ENCODE measurements at places on chromosomes 3 and 15.

GRCh38 chr15:72933976-72934375 lies 118.3 kb upstream of the NEO1 start:
- DNase-seq = no peak

DNA sequence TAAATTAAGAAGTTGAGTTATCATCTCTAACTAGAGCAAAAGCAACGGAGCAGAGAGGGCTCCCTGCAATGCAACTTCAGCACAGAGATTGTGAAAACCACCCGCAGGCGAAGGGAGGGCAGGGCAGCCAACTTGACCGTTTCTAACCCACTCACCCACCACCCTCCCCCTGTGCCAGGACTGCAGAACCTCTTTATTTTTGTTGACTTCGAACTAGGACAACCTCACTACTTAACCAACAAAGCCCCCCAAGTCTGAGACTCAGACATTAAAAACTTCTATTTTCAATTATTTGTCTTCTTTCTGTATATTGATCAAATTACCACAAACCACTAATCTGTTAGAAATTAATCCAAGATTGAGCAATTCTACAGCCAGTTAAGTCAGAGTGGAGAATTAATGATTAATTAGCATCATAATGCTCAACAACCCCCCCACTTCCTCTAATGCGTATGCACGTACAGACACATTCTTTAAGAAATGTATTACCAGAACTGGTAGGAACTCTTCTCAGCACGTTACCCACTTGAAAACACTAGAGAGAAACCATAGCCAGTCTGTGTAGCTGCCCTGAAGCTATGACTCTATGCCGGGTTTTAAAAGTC lies 2.0 kb downstream of the MGLL start:
- no peak for DNase-seq

GRCh38 chr15:36370731-36371112 lies 208.7 kb upstream of the CDIN1 start:
- no peak for DNase-seq

DNA sequence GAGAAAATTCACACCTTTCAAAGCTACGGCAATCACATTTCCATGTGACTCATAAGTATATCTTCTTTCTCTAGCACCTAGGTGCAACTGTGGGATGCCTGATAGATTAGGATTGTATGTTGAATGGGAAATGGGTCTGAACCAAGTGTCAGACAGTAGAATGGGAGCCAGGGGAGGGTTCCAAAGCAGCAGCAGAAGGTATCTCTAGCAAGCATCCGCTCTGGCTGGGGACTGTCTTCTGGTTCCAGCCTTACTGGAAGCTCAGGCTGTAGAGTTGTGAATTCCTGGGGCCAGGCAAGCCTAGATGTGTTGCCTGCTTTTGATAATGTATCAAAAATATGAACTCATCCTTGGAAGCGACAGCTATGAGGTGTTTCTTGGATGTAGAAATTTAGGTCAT lies 2.1 kb upstream of the CHL1 start:
- DNase-seq = no peak

DNA sequence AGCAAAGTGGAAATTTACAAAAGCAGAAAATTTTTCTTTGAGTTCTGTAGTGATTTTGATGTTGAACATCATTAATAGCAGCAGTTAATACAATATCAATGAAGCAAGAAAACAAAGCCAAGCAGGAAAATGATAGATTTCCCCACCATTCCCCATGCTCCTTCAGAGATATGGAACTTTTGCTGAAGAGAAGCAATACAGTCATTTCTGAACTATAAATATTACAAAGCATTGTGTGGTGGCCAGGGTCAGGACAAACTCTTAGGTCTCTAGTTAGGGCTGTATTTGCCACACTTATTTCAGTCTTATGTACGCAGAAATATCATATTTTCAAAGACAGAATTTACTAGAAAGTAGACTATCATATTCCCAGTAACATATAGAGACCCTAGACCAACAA lies 88.8 kb upstream of the P3H2 start:
- no peak for DNase-seq

- DNase-seq = no peak
Measured at GRCh38 chr15:68990231-68990991, 24.1 kb upstream of the NOX5 start.

DNA sequence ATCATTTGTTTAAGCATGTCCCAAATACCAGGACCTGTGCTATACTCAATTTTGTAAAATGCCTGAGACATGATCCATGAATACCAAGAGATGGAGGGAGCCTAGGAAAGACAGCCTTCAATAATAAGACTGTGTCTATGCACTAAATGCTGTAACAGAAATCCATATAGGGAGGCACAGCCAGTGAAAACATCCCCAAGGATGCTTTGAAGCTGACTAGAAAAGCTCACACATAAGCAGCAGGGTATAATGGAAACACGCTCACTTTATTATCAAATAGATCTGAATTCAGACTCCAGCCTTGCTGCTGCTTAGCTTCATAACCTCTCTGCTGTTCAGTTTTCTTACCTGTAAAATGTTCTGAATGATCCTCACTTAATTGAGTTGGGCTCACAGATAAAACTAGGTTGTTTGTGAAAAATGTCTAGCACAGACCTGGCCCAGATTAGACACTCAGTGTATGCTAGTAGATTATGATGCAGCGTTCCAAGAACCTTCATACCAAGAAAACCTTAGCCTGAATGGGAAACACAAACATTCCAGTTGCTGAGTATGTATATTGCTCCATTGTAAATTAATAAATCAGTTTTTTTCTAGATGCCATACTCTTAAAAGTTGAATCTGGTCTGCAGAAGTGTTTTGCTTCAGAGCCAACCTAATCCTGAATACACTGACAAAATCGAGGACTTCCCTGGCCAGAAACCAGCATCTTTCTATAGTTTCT lies 3.8 kb upstream of the LARP6 start:
- no peak for DNase-seq

DNA sequence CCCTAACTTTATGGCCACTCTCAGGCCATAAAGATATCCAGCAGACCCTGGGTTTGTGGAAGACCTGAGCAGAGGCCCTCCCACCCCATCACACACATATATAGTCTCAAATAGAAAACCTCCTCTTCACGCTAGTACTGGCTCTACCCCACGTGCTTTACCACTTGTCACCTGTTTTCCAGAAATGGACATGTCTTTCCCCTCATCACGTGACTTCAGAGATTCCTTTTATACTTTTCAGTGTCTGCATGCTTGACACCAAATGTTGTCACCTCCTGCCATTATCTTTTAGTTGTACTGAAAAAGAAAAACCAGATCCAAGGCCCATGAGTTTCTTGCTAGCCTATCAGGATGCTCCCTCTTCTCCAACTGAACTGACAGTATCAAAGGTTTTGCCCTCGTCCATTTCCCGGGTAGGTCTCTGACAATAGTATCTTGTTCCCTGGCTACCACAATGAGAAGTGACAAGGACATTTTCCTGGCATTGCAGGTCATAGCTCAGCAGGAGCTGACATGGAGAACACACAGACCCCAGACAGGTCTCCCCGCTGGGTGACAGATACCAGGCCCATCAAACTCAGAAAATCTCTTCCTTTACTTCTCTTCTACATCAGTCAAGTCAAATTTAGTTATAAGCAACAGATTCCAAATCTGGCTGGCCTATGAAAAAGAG lies 650.0 kb upstream of the CFAP20DC start:
- no peak for DNase-seq

DNA sequence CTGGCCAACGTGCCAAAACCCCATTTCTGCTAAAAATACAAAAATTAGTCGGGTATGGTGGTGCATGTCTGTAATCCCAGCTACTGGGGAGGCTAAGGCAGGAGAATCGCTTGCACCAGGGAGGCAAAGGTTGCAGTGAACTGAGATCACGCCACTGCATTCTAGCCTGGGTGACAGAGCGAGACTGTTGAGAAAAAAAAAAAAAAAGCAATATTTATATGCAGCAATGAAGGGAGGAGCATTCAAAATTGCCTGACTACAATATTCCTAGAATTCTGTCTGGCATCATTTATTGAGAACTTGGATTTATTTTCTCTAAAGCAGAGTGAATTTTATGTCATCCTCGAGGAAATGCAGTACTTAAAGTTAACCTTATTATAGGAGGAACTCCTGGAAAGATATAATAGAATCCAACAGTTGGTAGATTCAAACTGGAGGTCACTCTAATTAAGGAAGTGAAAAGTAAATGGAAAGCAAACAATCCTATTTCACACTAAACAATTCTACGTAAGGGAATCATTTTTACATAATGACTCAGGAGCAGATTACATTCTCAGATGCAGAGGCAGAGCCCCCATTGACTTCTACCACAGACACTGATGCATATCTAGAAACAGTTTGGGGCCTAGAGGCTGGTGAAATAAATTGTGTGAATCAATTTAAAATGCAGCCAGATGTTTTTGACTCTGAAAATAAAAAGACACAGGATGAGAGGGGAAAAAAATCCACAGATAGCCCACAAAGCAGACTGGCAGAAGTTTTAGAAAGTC lies 82.1 kb upstream of the FHIT start:
- no peak for DNase-seq

GRCh38 chr3:159929171-159930141 lies 59.2 kb upstream of the IL12A start:
- peak; percentile 52 for DNase-seq

DNA sequence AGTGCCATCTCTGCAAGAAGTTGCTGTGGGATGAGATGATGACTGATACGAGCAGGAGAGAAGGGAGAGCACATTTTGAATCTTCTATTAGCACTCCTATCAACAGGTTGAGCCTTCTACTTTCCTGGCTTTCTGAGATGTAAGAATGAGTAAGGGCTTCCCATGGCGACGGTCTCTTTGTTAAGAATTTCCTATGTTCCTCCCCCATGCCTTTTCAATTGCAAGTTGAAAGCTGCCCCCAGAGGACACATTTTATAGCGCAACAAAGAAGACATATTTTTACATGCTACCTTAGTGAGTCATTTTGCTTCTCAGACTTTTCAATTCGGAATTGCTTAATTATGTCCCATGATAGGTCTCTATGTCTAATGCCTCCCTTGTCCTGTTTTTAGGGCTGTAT lies 71.3 kb upstream of the LRTM1 start:
- no peak for DNase-seq

- no peak for DNase-seq
Measured at GRCh38 chr3:25784971-25785370, 1.7 kb upstream of the NGLY1 start.

DNA sequence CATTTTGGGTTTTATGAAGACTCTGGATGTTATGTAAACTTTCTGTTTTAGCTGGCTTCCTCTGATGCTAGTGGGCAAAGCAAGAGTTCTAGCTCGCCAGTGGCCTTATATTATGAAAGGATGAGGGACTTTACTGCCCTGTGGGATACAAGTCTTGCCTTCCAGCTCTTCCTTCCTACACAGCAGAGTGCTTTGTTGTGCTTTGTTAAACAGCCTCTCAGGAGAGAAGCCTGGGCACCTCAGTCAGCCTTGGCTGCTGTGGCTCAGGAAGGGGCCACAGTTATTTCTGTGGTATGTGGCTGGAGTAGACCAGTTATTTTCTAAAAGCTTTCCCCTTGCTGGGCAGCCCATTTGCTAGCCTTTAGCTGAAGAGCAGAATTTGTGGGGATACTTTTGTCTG lies 69.5 kb upstream of the SUCLG2 start:
- no peak for DNase-seq

DNA sequence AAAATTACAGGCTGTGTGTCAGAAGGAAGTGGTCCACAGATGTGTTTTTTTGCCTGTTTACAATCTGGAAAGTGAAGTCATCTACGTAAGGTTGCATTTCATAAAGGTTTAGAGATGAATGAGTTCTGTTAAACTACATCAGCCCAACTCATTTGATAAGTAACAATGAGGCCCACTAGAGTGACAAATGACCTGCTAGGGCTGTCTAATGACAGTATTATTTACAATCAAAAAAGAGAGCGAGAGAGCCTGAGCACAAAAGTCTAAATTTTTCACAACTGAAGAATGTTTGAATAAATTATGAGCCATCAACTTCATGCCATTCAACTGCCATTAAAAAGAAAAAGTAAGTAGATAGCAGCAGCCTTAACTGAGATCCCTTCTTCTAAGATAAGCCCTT lies 135.7 kb upstream of the TBL1XR1 start:
- DNase-seq = no peak

GRCh38 chr3:16028604-16029003 lies 145.9 kb upstream of the GALNT15 start:
- DNase-seq = no peak

- DNase-seq = no peak
Measured at GRCh38 chr3:67515778-67516177, 138.6 kb downstream of the SUCLG2 start.

DNA sequence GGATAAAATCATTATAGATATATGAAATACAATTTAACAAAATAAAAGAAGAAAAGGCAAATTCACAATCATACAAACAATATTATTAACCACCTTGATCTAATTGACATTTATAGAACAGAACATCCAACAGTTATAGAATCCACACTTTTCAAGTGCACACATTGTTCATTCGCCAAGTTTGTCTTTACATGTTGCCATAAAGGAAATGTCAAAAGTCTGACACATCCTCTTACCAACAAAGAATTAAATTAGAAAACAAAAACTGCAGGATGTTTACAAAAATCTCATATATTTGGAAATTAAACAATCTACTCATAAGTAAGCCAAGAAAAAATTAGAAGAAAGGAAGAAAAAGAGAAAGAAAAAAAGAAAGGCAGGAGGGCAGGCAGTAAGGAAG lies 909.2 kb upstream of the EPHA6 start:
- DNase-seq = no peak

DNA sequence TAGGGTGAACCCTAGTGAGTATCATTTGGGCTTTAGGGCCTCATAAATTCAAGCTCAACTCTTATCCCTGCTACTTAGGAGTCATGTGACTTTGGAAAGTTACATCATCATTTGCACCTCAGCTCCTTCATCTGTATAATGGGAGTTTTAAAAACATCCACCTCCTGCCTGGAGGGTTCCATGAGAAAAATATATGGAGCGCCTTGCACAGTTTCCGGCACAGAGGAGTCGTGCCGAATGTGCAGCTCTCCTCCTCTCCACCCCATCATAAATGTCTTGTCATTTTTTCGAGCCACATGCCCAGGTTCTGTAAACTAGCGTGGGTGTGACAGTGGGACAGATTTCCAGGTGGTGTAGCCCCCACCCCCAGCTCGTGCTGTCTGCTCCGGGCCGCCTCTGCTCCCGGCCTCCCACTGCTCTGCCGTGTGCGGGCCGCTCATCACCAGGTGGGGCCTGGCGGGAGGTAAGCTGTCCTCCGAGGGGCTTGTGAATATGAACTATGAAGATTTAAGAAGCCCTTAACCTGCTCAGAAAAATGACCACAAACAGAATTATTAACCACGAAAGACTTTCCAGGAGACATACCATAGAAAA lies 90.4 kb downstream of the TOP2B start:
- no peak for DNase-seq

GRCh38 chr3:142866841-142867631 lies 21.8 kb downstream of the PCOLCE2 start:
- no peak for DNase-seq

GRCh38 chr3:189945935-189946709 lies 174.6 kb downstream of the P3H2 start:
- DNase-seq = no peak

DNA sequence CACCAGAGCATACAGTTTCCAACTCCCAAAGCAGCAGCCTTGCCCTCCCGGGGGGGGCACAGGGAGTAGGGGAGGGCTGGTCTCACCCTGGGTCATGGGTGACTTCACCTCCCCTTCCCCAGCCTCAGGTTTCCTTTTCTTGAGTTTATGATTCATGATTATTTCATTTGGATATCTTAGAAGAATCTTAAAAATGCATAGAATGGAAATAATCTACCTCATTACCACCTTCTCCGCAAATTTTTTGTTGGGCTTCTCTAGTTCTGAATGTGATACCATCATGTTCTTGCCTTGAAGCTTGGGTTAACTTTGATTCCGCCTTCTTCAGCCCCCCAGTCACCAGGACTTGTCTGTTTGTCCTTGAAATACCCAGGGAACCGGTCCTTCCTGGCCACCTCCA lies 148.8 kb upstream of the ROPN1 start:
- no peak for DNase-seq
